Omental fat pad (tissue), 4 donors: ENCODE measurements at places on chromosomes 4 and X.

GRCh38 chrX:150683536-150684146 lies 9.6 kb upstream of the MTMR1 start:
- no peak for DNase-seq

DNA sequence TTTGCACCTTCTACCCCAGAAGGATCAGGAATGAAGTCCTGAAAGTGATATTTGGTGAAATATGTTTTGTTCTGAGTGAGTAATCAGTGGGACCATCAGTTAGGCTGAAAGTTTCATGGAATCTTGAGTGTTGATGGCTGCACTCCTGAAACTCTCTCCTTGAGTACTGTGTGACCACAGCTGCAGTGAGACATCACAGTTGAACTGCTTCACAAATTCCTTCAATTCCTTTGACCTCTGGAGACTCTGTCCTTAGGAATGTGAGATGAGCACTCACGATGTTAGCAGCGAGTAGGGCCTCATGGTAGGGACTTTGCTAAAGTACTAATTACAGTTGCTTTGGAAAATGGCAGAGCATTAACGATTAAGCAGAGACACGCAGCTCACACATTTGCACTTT lies 142.9 kb upstream of the SLC4A4 start:
- DNase-seq = no peak

GRCh38 chr4:126182336-126182735 lies 867.6 kb downstream of the FAT4 start:
- no peak for DNase-seq

- no peak for DNase-seq
Observed at GRCh38 chrX:112802541-112802940, 38.1 kb downstream of the AMOT start.

DNA sequence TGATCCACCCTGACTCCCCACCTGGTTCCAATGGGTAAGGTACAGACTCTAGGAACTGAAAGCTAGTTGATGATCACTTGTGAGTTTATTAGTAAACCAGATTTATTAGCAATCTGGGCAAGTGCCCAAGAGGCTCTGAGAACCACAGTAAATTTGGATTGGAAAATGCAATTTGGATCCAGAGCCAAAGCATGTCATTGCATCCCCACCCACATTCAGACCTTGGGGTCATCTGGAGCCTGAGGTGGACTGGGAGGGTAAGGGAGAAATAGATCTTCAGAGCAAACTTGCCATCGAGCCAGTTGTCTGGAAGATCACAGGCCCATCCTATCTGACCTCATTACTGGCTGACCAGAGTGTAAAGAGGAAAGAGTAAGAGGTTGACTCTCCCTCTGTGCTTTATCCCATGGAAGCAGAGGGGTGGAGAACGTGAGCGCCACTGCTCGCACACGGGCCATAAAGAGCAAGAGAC lies 78.7 kb upstream of the RASGEF1B start:
- no peak for DNase-seq

GRCh38 chrX:13008189-13008533 lies 33.3 kb downstream of the TMSB4X start:
- no peak for DNase-seq

GRCh38 chrX:23938690-23939089 lies 30.9 kb downstream of the CXorf58 start:
- DNase-seq = no peak

DNA sequence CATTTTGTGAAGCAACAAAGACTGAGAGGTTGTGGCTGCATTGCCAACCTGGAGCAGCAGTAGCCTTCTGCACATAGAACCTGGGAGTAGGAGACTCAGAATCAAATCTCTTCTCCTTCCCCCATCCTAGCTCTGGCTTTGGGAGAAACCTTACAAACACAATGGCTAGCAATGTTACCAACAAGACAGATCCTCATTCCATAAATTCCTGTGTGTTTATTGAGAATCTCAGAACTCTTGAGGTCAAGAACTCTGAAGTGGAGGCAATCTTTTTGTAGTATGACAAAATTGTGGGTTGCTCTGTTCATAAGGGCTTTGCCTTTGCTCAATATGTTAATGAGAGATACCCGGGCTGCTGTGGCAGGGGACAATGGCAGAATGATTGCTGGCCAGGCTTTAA lies 406.7 kb upstream of the SPANXN1 start:
- no peak for DNase-seq

- no peak for DNase-seq
Observed at GRCh38 chrX:124229374-124229773, 103.1 kb upstream of the TEX13D start.

- DNase-seq = peak; percentile 24
Observed at GRCh38 chrX:153226344-153227185, 47.5 kb downstream of the MAGEA1 start.

- DNase-seq = no peak
Observed at GRCh38 chrX:10725071-10725470, 104.7 kb upstream of the MID1 start.

GRCh38 chrX:15299941-15300851 lies 15.2 kb downstream of the ASB11 start:
- no peak for DNase-seq

DNA sequence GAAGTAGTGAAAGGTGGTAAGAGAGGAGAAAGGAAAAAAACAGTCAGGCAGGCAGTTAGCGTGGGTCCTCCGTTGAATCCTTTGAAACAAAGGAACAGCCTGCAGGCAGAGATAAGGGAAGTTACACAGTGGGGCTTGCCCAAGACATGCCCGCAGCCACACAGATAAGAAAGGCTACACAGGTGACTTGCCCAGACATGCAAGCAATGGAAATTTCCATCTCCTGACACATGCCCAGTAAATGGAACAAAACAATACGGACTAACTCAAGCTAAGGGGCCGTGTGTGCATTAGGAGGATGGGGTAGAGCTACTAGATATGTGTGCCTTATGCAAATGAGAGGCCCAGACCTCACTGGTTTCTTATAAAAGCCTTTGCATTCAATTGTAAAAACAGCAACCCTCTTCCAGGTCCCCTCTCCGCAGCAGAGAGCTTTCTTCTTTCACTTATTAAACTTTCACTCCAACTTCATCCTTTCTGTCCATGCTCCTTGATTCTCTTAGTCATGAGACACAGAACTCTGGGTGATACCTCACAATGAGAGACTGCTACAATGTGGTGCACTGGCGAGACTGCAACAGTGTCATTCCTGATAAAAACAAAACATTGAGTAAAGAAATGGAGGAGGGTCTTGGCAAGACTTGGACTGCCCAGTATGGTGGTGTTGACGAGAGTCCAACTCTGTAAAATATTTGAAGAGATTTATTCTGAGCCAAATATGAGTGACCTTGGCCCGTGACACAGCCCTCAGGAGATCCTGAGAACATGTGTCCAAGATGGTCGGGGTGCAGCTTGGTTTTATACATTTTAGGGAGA lies 997.4 kb upstream of the PRKX start:
- no peak for DNase-seq

DNA sequence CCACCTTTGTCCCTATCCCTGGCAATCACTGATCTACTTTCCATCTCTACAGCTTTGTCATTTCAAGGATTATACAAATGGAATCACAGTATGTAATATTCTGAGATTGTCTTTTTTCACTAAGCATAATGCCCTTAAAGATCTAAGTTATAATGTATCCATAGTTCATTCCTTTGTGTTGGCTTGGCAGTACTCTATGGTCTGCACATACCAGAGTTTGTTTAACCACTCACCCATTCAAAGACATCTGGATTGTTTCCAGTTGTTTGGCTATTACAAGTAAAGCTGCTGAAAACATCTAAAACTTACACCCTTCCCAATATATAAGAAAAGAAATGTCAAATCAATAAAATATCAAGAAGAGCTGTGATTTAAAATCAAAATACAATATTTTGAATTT lies 26.0 kb upstream of the AWAT1 start:
- DNase-seq = no peak

- no peak for DNase-seq
Observed at GRCh38 chrX:32448945-32449344, 762.4 kb downstream of the DMD start.

- no peak for DNase-seq
Observed at GRCh38 chr4:98677799-98678198, 19.4 kb upstream of the TSPAN5 start.

GRCh38 chrX:139077281-139078250 lies 366.0 kb upstream of the FGF13 start:
- DNase-seq = no peak

- DNase-seq = no peak
Observed at GRCh38 chrX:51192104-51192503, 140.5 kb upstream of the NUDT10 start.

DNA sequence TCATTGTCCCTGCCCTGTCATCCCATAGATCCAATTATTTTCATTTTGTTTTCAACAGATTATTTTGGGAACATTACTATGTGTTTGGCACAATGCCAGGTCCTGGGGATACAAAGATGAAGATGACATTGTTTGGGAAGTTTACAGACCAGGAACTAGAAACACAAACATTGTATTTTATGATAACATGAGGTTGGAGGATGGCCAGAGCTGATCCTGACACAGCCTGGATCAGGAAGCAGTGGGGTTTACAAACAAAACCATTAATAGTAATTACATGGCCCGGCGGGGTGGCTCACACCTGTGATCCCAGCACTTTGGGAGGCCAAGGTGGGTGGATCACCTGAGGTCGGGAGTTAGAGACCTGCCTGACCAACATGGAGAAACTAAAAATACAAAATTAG lies 29.9 kb downstream of the CLRN2 start:
- no peak for DNase-seq

DNA sequence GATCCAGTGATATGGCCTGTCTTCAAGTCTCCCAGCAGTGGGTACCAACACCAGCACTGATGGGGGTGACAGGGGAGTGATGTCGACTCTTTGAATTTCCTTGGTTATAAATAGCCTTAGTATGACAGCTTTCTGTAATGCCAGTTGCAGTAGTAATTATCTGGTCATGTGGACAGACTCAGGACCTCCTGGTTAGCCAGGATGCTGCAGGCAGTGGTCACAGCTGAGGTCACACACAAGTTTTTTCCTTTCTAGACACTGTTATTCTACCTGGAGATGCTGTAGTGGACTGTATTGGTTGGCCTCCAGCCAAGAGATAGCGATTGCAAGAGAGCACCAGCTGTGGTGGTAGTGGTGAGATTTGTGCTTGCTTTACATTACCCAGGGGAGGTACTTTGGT lies 63.6 kb downstream of the UPRT start:
- DNase-seq = no peak

DNA sequence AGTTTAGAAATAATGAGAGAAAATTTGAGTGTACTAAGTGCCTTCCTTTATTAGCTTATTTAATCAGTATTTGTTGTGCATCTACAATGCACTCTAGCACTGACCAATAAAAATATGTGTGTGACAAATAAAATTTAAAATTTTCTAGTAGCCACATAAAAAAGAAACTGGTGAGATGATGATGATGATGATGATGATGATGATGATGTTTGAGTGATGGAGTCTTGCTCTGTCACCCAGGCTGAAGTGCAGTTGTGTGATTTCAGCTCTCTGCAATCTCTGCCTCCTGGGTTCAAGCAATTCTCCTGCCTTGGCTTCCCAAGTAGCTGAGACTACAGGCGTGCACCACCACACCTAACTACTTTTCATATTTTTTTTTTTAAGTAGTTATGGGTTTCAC lies 110.2 kb downstream of the RNF150 start:
- DNase-seq = no peak

GRCh38 chr4:7197910-7198309 lies 5.6 kb downstream of the SORCS2 start:
- no peak for DNase-seq

- DNase-seq = no peak
Observed at GRCh38 chr4:185559915-185560281, 24.6 kb upstream of the PDLIM3 start.
